Caki2 (cell line): ENCODE measurements at places on chromosomes 2 and 18.

DNA sequence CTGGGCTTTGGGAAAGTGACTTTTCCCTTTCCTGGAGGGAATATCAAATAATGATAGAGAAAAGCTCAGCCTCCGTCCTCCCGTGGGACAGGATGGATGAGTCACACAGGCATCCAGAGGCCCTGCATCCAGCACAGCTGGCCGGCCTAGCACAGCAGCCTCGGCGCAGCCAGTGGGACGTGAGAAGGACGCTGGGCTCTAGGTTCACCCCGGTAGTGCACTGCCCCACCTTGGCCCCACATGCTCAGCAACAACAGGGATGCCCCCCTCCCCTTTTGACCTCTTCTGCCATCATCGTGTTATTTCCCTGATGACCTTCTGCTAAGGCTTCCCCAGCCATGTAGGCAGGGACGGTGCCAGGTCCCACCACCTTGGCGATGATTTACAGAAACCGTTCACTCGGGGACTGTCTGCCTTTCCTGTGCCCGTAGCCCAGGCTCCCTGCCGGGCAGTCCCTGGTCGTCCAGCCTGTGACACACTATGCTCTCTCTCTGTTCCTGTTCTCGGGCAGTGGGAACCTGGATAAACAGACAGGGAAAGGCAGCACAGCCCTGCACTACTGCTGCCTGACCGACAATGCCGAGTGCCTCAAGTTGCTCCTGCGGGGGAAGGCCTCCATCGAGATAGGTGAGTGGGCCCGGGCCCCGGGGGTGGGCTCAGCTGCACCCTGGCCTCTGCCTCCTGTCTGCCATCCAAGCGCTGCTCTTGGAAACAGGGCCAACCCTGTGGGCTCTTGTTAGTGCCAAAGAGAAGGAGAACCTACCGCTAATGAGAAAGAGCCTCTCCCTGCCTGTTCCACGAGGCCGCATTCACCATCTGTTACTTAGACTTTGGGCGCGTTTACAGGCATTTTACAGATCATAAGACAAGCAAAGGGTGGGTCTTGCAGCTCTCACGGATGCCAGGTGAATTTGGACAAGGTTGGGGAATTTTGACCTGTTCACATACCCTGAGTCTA, 44.6 kb downstream of the ITGB1BP1 start:
- peak; percentile 61 for DNase-seq

DNA sequence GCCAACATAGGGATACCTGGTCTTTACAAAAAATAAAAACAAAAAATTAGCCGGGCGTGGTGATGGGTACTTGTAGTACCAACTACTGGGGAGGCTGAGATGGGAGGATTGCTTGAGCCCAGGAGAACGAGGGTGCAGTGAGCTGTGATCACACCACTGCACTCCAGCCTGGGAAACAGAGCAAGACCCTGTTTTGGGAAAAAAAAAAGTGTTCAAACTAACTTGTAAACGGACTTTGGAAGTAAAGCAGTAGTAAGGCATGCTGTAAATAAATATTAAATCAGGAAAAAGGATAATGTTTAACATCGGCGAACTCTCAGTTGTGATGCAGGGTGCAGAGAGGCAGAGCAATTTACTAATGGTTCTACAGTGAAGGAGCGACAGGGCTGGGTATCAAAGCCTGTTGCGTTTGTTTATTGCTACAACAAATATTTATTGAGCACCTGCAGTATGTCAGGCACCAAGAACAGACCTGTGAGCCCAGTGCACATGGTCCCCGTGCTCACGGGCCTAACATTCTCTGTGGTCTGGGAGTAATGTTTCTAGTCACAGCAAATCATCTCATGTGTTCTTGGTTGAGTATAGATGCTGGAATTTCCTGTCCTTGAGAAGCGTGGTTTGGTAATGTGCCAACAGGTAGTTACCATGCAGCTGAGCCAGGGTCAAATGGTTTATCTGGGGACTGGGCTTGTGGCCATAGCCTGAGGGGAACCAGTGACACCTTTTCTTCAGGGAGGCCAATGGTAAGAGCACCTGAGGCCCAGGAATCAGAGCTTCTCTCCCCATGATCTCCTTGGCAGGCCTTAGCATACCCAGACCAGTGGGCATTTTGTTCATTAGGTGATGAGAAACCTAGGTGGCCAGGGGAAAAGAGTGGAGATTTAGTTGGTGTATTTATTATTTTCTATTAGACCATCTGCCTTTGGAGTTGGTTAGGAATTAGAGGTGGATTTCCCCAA, 27.9 kb upstream of the GREB1 start:
- no peak for DNase-seq

- DNase-seq = no peak
Observed at GRCh38 chr18:35892118-35892517, 80.4 kb upstream of the RMP24 start.

- DNase-seq = no peak
Observed at GRCh38 chr2:190802129-190802528, 78.5 kb upstream of the GLS start.

DNA sequence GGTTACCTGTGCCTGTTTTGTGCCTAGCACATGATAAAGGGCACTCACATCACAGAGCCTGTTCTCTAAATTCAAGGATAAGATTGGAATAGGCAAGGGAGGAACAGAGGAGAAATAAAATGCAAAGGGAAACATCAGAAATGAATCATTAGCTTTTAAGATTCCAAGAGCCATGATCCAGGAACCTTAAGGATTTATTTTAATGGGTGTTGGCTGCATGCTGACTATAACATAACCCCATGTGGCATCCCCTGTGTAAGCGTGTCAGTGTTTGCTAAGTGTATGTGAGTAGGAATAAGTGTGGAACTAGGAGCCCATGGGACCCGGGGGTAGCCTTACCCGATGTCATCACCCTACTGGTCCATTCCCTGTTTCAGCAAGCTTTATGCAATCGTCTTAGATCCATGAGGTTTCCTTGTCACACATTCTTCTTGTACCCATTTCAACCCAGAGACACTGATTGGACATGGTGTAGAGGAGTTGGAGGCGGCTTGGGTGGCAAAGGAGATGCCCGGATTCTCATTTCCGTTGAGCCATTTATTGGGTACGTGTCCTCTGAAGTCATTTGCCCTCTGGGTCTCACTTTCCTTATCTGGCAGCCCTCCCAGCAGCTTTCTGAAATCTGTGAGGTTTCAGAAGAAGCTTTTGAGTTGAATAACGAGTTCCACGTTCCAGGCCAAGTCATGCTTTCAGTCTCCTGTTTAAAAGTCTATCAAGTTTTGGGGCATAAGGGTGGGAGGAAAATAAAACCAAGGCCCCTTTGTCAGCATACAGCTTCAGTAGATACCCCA, 117.0 kb downstream of the MGAT5 start:
- no peak for DNase-seq

DNA sequence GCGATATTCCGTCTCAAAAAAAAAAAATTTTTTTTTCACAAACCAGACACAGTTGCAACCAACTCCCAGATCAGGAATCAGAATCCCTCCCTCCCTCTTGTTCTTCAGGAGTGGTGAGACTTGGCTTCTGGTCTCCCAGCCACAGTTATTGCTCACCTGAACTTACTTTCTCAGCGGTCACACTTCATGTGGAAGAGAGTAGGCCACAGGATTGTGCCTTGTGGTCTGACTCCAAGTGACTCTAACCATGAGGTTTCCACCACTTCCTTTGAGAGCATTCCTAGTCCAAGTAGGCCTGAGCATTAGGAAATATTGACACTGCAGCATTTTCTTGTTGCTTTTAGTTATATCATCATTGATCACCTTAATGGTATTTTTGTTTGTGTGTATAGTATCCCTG, 12.1 kb downstream of the FMNL2 start:
- peak; percentile 47 for DNase-seq
